ENCODE measurements at places on chromosomes 7 and 10. TPM values are rescaled to one million over a fixed set of nuclear protein-coding genes. Genes with fewer than 3 reads are reported as not detected.

Gene RGR
- polyA plus RNA-seq, result 0.27 TPM

Gene IFIT2
- 3.7 TPM for polyA plus RNA-seq

Gene SPDYE11
- 0.51 TPM for polyA plus RNA-seq

Gene C10orf105
- polyA plus RNA-seq, result 0.27 TPM

Gene KDM7A
- 17.3 TPM for polyA plus RNA-seq

Gene RTKN2
- polyA plus RNA-seq, result 5.7 TPM

Gene AUTS2
- polyA plus RNA-seq, result 51.3 TPM

Gene OGDHL
- polyA plus RNA-seq, result 20.0 TPM

Gene ASB13
- 29.9 TPM for polyA plus RNA-seq

GRCh38 chr10:127987467-127988380 lies 80.8 kb downstream of the PTPRE start:
- H3K27ac ChIP-seq, result no peak overlapping the region
- H3K4me1 ChIP-seq, result peaks cover 2% of the 10 kb centered on the region
- DNase-seq, result no peak
- H3K4me3 ChIP-seq, result no peak overlapping the region
- no peaks in the 10 kb centered on the region for H3K27me3 ChIP-seq
- H3K36me3 ChIP-seq, result no peaks in the 10 kb centered on the region

- no peaks in the 10 kb centered on the region for H3K4me1 ChIP-seq
- H3K27ac ChIP-seq, result no peak overlapping the region
- no peaks in the 10 kb centered on the region for H3K27me3 ChIP-seq
Observed at GRCh38 chr10:116395223-116395985, 32.2 kb upstream of the PNLIPRP3 start.

DNA sequence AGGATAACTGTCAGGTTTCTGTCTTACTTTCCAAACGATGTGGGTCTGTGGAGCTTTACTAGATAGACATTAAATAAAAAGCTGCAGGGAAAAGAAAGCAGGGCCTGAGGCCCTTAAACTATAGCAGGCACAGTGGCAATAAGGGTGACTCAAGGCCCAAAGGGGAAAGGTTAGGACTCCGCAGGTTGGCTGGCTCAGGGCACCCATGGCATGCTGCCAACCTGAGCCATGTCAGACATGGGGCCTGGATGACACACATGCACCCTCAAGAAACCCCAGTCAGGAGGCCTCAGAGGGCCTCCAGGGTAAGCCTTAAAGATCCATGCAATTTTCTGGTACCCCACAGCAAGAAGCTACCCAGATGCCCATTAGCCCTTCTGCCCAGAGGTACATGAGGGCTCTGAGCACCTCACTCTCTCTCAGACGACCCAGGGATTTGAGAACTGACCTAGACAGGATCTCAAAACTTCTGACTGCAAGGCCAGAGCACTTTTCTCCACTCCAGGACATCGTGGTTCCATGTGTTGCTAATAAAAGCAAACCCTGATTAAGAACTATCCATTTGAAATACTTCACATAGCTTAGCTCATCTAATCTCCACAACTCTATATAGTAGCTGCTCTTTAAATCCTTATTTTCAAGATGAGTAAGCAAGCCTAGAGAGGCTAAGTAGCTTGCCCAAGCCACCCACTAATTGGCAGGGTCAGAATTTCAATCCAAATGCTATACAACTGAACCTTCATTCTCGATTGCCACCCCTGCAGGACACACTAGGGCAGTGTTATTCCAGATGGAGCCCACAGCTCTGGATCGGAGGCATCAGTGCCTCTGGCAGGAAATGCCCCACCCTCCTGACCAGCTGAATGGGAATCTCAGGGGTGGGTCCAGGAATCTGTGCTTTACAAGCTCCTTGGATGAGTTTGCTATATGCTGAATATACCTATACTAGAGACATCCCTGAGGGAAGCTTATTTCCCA lies 132.5 kb upstream of the EFCAB10 start:
- peaks cover 10% of the 10 kb centered on the region for H3K36me3 ChIP-seq
- H3K4me1 ChIP-seq, result no peaks in the 10 kb centered on the region
- H3K4me3 ChIP-seq, result no peak overlapping the region
- H3K27ac ChIP-seq, result no peak overlapping the region
- DNase-seq, result no peak
- H3K27me3 ChIP-seq, result no peaks in the 10 kb centered on the region

DNA sequence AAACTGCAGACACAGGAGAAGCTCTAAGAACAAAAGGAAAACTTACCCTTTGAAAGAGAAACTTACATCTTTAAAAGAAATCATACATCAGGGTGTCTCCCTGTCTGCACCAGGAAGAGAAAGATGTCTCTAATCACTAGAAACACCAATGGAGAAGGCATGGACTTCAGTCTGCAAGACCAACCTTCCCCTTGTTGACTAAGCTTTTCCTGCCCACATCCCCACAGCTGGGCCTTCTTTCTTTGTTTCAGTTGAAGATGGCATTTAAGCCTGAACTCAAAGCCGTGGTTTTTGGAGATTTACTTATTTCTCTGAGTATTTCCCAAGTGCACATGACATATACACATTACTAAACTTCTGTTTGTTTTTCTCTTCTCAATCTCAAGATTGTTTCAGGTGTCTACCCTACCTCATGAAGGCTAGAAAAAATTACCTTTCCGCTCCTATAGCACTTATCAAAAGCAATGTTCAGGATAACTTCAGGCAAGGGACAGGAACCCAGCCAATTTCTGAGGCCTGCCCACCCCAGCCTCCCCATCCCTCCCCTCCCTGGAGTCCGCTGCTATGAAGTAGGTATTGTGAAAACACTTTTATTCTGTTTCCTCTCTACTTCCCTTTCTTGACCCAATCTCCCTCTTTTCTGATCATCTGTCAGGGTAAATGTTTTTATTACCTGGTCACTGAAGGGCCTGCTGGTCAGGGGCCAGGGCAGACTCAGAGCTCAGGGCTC lies 2.8 kb upstream of the SLC29A3 start:
- H3K27ac ChIP-seq, result no peak overlapping the region
- no peaks in the 10 kb centered on the region for H3K36me3 ChIP-seq
- no peaks in the 10 kb centered on the region for H3K27me3 ChIP-seq
- H3K4me3 ChIP-seq, result no peak overlapping the region

DNA sequence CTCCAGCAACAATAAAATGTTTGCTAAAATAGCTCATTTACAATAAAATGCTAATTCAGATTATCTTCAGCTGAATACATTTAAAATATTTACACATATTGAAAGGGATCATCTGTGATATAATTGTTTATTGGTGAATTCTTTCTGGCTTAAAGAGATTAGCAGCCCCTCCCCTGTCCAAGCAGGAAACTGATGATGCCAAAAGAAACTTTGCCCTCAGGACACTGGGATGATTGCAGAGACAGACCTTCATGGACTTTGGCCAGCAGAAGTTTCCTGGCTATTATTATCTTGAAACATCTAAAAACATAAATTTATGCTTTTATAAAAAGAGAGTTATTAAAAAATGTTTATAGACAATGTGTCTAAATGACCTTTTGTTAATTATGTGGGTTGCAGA lies 764.9 kb upstream of the MBL2 start:
- no peaks in the 10 kb centered on the region for H3K27me3 ChIP-seq
- H3K4me3 ChIP-seq, result no peak overlapping the region
- no peaks in the 10 kb centered on the region for H3K36me3 ChIP-seq

- peaks cover 64% of the 10 kb centered on the region for H3K4me1 ChIP-seq
- H3K27me3 ChIP-seq, result no peaks in the 10 kb centered on the region
- DNase-seq, result peak; percentile 89
- no peak overlapping the region for H3K4me3 ChIP-seq
- peak overlapping the region; percentile 82 for H3K27ac ChIP-seq
Observed at GRCh38 chr10:77904100-77904840, 22.3 kb downstream of the DLG5 start.

- no peak for DNase-seq
- H3K27ac ChIP-seq, result no peak overlapping the region
- H3K27me3 ChIP-seq, result peaks cover 9% of the 10 kb centered on the region
- peaks cover 16% of the 10 kb centered on the region for H3K4me1 ChIP-seq
Observed at GRCh38 chr7:102287981-102288278, 1.3 kb downstream of the SH2B2 start.

DNA sequence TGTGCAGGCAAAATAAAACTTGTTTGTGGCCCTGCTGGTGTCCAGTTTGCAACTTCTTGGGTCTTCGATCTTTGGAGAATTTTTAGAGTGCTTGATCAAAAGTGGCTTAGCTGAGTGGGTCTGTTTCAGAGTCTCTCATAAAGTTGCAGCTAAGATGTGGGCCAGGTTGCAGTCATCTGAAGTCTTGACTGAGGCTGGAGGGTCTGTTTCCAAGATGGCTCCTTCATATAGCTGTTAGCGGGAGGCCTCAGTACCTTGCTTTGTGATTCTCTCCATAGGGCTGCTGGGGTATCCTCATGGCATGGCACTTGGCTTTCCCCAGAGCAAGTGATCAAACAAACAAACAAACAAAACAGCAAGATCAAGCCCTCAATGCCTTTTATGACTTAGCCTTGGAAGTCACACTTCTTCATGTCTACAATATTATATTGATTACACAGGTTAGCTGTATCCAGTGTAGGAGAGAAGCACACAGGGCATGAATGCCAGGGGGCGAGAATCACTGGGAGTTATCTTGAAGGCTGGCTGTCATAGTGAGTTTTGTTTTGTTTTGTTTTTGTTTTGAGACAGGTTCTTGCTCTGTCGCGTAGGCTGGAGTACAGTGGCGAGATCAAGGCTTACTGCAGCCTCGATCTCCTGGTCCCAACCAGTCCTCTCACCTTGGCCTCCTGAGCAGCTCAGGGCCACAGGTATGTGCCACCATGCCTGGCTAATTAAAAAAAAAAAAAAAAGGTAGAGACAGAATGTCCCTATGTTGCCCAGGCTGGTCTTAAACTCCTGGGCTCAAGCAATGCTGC lies 10.2 kb downstream of the CYP26A1 start:
- H3K4me3 ChIP-seq, result no peak overlapping the region
- no peaks in the 10 kb centered on the region for H3K36me3 ChIP-seq
- H3K27me3 ChIP-seq, result peaks cover 7% of the 10 kb centered on the region
- no peak for DNase-seq

- H3K27ac ChIP-seq, result no peak overlapping the region
- no peaks in the 10 kb centered on the region for H3K27me3 ChIP-seq
- no peak for DNase-seq
- H3K4me3 ChIP-seq, result no peak overlapping the region
- no peaks in the 10 kb centered on the region for H3K4me1 ChIP-seq
- no peaks in the 10 kb centered on the region for H3K36me3 ChIP-seq
Observed at GRCh38 chr7:86889501-86889900, 170.0 kb downstream of the ELAPOR2 start.

DNA sequence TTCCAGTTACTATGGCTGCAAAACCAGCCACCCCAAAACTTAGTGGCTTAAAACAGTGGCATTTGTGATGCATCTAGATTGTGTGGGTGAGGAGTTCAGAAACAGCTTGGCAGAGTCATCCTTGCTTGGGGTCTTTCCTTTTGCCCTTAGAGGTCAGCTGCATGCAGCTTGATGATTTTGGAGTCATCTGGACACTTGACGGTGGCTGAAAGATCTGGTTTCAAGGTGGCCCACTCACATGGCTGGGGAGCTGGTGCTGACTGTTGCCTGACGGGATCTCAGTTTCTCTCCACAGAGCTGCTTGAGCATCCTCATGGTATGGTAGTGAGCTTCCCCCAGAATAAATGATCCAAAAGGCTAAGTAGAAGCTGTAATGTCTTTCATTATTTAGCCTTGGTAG lies 191.3 kb upstream of the GALNT17 start:
- no peak overlapping the region for H3K4me3 ChIP-seq
- no peaks in the 10 kb centered on the region for H3K4me1 ChIP-seq
- no peak overlapping the region for H3K27ac ChIP-seq
- H3K27me3 ChIP-seq, result no peaks in the 10 kb centered on the region
- H3K36me3 ChIP-seq, result no peaks in the 10 kb centered on the region
- no peak for DNase-seq

- DNase-seq, result no peak
- H3K4me1 ChIP-seq, result peaks cover 11% of the 10 kb centered on the region
- H3K27me3 ChIP-seq, result peaks cover 12% of the 10 kb centered on the region
- no peak overlapping the region for H3K4me3 ChIP-seq
- H3K27ac ChIP-seq, result no peak overlapping the region
Observed at GRCh38 chr10:86403183-86403797, 36.7 kb upstream of the GRID1 start.

DNA sequence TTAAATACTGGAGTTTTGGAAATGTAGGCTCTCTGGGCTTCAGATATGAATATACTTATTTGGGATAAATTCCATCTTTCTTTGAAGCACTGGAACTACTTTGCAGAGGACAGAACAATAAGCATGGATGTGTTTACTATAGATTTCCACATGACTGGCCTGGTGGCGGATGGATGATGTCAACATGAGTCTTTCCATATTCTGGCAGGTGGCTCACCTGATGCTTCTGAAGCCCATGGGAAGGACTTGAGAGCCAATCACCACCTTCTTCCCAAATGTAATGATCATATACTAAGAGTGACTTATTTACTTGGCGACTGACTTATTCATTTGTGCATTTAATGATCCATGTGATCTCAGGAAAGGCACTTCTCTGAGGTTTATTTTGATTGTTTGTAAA lies 110.5 kb downstream of the FANK1 start:
- no peaks in the 10 kb centered on the region for H3K4me1 ChIP-seq
- no peak overlapping the region for H3K4me3 ChIP-seq
- no peak for DNase-seq
- no peaks in the 10 kb centered on the region for H3K36me3 ChIP-seq
- no peak overlapping the region for H3K27ac ChIP-seq
- H3K27me3 ChIP-seq, result no peaks in the 10 kb centered on the region

DNA sequence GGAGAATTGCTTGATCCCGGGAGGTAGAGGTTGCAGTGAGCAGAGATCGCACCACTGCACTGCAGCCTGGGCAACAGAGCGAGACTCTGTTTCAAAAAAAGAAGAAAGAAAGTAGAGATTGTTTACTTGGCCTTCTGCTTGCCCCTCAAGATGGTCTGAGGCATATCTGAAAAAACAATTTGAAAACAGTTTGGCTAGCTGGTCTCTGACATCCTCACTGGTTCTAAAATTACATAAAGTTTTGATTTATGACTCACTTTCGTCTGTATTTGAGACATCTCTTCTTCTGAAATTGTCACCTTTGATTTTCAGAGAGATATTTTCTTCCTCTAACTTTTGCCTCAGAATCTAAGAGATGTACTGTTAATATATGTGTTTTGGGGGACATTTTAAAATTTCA lies 49.6 kb upstream of the HELLS start:
- no peaks in the 10 kb centered on the region for H3K4me1 ChIP-seq
- DNase-seq, result no peak
- no peaks in the 10 kb centered on the region for H3K27me3 ChIP-seq

GRCh38 chr10:90960355-90960814 lies 39.5 kb upstream of the ANKRD1 start:
- H3K36me3 ChIP-seq, result no peaks in the 10 kb centered on the region
- no peak overlapping the region for H3K27ac ChIP-seq
- no peak for DNase-seq
- no peaks in the 10 kb centered on the region for H3K27me3 ChIP-seq
- no peaks in the 10 kb centered on the region for H3K4me1 ChIP-seq

DNA sequence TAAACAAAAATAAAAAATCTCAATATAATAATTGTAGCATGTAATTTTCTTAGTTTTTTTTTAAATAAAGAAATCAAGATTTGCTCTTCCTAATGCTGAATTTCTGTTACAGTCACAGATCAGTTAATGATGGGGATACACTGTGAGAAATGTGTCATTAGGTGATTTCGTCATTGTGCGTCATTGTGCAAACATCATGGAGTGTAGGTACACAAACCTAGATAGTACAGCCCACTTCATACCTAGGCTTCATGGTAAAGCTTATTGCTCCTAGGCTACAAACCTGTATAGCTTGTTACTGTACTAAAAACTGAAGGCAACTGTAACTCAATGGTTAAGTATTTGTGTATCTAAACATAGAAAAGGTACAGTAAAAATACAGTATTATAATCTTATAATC lies 74.4 kb upstream of the LSM8 start:
- no peak overlapping the region for H3K4me3 ChIP-seq
- H3K36me3 ChIP-seq, result no peaks in the 10 kb centered on the region
- no peaks in the 10 kb centered on the region for H3K4me1 ChIP-seq
- H3K27me3 ChIP-seq, result no peaks in the 10 kb centered on the region
- DNase-seq, result no peak
